DMS79 (cell line): ENCODE measurements at places on chromosomes 6 and 20.

DNA sequence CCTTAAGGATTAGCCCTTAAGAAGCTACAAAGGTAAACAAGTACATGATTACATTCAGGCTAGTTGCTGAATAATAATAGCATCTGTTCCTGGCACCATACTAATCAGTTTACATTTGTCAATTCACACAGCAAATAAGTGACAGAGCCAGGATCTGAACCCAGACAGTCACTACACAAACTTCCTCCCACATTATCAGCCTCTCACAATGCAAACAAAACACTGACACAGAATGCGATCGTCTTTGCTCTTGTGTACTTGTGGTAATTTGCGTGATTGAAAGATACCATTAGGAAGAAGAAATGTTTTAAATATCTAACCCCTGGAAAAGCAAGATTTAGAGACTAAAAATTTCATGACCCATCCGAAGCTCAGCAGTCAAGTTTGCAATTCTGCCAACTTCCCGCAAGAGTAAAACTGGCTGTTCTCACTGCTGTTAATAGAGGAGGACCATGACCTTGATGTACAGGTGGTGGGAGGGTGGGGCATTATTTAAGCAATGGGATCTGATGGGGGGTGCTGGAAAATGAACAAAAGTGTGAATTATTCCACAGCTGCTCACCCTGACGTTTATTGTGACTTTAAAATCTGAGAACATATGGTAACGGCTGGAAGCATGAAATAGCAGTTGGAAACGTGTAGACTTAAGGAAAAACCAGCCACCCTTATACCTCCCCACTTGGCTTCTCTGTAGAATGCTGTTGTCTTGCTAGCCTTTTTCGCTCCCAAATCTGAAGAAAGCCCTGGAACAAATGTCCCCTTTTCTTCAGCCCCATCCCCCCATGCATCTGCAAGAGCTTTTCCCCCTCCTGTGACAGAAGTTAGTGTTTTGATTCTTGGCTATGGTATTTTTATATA is 95.3 kb upstream of the ARMC2 start:
- no peak for DNase-seq

- no peak for DNase-seq
Measured at GRCh38 chr20:61135968-61136367, 116.1 kb upstream of the CDH4 start.

DNA sequence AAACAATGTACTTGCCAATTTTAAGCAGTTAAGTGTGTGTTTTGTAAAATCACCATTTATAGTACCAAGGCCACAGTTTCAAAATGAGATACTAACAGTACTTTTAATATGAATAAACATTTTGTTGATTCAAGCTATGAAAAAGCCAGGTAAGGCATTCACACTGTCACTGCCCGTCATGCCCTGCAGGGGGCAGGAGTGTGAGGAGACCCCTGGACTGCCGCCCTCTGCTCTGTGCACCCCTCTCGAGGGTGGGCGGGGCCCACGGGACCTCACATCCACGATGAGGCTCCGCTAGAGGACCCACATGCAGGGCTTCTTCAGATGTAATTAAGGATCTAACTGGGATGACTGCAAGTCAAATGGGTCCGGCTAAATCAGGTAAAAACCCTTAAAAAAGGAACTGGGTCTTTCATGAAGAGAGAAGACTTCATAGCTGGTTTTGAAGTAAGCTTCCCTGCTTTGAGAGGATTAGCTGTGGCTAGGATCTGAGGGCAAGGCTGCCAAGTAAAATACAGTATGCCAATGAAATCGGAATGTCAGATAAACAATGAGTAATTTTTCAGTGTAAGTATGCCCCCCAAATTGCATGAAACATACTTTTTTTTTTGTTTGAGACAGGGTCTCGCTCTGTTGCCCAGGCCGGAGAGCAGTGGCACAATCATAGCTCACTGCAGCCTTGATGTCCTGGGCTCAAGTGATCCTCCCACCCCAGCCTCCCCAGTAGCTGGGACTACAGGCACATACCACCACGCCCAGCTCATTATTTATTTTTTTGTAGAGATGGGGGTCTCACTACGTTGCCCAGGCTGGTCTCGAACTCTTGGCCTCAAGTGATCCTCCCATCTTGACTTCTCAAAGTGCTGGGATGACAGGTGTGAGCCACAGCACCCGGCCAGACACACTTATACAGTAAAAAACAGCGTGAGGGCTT is 18.7 kb downstream of the DIDO1 start:
- DNase-seq: no peak

- DNase-seq: no peak
Measured at GRCh38 chr6:53924277-53924676, 129.5 kb downstream of the LRRC1 start.

- DNase-seq: no peak
Measured at GRCh38 chr6:74557236-74557635, 648.6 kb downstream of the COL12A1 start.

- DNase-seq: no peak
Measured at GRCh38 chr6:49233483-49233882, 229.6 kb downstream of the MMUT start.

DNA sequence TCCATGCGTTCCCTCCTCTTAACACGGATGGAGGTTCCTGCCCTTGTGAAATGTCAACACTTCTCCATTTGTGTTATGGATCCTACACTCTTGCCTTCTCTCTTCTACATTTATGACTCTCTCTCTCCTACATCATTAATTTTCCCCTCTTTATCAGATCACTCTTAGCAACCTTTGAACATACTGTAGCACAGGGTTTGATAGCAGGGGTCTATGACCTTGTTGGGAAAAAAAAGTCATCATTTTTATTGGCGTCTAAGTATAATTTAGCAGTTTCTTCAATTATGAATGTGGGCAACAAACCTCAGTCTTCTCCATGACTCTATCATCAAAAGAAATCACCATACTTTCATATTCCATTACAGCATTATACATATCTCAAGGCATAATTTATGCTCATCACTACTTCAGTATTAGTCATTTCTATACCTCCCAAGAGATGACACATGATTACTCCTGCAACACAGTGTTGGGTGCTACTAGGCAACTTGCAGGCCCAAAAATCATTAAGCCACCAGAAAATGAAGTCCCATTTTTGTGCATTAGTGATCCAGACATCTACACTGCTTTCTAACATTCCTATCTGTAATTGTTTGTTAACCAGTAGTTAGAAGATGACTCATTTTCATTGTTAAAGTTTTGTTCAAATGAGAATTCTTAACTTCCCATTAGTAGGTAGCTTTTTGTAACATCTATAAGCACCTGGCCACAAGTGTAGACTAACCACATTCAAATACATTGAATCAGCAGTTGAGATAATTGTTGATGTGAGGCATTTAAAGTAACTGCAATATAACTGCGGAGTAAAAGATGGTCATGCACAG is 9.5 kb downstream of the CYP39A1 start:
- no peak for DNase-seq

GRCh38 chr6:90940812-90941481 is 354.1 kb upstream of the MAP3K7 start:
- no peak for DNase-seq

- peak; percentile 7 for DNase-seq
Measured at GRCh38 chr6:27280064-27280539, 32.0 kb downstream of the POM121L2 start.

- DNase-seq: no peak
Measured at GRCh38 chr6:74741646-74742045, 464.2 kb downstream of the COL12A1 start.

GRCh38 chr20:49478754-49479689 is 3.4 kb downstream of the KCNB1 start:
- no peak for DNase-seq

DNA sequence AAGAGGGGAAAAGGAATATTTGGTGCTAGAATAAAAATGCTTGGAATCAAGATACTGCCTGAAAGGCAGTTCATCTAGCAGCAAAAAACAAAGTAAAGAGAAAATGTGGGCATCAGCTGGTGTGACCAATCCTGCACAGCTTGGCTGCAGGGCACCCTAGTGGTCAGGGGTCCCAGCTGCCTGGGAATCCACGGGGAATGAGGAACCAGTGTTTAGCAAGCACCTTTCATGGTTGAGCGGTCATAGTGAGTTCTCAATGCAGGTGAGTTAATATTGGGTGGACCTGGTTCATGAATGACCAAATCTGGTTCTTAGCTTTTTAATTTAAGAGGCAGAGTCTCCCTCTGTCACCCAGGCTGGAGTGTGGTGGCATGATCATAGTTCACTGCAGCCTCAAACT is 53.3 kb downstream of the CAP2 start:
- DNase-seq: no peak

- DNase-seq: no peak
Measured at GRCh38 chr20:46128310-46129151, 10.4 kb downstream of the CD40 start.

DNA sequence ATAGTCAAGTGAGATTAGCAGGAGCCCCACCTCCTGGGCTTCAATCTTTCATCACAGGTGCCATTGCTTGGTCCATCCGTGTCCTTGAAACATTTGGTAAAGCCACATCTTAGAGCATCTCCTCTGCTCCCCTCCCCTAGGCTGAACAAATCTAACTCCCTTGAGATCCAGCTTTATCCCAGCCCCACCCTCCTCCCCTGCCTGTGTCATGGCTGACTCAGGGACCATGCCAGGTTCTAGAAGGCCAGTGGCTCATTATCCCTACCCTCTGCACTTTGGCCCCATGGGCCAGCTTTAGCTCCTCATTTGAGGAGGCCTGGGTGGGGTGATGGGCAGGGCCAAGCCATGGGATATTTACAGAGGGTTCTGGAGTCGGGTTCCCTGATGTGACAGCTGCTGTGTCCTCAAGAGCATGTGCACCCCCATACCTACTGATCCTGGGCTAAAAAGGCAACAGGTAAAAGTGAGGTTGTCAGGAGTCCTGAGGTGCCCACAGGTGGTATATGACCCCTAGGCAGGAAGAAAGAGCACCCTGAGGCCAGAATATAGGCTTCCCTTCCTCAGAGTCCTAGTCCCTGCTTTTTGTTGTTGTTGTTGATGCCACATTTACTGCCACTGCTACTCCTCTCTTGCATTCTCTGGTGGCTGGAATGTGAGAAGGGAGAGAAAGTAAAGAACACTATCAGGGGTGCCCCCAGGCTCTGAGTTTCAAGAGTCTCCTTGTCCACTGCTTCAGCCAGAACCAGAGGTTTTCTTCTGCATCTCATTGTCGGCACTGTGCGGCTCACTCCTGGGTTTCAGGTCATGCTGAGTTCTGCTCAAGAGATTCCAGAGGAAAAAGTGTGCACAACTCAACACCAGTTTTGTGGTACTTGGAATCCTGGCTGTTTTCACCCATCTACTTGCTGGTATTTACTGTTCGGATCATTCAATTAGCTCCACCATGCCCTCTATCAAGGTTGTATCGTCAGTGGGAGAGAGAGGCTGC is 228.4 kb downstream of the LRFN2 start:
- DNase-seq: no peak

GRCh38 chr6:30837870-30838269 is 46.4 kb upstream of the DDR1 start:
- no peak for DNase-seq

DNA sequence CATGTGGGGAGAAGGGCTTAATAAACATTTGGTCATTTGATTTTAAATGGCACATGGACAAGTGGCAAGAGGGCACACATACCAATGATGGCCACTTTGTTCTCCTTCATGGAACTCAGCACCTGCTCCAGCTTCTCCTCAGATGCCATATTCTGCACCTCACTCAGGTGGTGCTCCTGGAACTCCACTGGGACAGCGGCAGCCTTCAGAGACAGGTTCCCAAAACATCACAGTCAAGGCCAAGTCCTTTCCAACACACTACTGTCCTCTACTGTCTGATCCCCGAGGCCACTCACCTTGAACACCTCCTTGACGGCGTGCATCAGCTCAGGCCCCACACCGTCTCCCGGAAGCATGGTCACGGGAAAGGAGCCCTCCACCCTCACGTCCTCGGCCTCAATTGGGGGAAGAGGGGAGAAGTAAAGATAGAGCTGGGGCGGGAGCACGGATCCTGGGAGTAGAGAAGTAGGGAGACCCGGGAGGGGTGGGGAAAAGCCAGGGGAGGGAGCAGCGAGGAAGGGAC is 591 bp downstream of the IDH3B start:
- DNase-seq: no peak

DNA sequence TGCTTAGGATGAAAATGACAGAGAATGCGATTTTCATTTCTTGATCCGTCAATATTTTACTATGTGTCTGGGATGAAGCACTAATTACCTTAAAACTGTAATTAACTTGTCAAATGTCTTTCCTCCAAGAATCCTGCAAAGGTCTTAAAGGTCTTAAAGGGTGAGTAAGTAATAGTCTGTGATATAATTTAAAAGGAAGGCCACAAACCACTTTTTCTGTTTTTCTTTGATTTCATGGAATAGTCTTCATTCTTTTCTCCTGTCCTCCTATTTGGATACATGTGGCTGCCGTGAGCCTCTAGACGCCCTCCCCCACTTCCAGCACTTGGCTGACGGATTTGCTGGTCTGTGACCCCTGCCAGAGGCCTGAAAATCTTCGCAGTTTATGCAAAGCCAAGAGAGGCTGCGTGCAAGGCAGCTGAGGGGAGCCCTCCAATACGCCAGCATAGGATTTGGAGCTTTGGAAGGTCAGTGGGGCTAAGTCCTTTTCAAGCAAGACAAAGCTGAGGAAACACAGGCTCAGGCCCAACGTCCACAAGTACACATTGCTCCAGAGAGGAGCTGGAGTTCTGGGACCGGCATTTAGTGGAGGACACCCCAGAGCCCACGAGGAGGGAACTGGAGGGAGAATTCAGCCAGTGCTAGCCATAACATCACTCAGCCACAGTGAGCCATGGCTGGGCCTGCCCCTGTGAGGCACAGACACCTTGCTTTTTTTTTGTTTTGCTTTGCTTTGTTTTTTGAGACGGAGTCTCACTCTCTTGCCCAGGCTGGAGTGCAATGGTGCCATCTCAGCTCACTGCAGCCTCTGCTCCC is 382.6 kb downstream of the SMOC2 start:
- no peak for DNase-seq

DNA sequence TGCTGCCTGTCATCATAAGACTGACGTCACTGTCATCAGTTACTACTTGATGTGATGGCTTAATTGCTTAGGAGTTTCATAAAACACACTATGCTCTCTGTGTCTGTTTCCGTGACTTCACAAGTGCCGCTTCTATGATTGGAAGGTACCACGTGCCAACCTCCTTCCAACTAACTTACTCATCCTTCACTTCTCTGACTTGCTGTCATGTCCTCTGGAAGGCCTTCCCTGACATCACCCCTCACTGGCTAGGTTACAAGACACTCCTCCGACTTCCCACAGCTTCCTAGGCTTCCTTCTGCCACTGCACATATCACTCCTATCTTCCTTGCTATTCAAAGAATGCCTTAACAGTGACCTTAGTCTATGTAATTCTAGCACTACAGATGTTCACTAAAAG is 20.4 kb downstream of the SERINC3 start:
- no peak for DNase-seq

DNA sequence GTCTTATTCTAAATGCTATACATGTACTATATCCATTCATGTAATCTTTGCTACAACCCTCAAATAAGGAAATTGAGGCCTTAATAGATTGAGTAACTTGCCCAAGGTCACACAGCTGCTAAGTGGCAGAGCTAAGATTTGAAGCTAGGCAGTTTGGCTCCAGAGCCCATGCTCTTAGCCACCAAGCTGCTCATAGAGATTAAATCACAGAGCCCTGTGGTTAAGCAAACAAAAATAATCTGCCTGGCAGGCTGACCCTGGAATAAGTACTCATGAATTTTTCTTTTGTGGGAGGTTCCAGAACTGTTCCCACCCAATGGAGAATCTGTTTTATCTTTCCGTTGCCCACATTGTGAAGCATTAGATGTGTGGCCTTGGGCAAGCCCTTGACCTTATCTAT is 7.4 kb downstream of the AAR2 start:
- DNase-seq: no peak

GRCh38 chr6:21987501-21987957 is 309.3 kb downstream of the PRL start:
- no peak for DNase-seq

- no peak for DNase-seq
Measured at GRCh38 chr6:37218061-37218460, 39.5 kb upstream of the TBC1D22B start.

- no peak for DNase-seq
Measured at GRCh38 chr6:42618105-42618504, 54.3 kb downstream of the UBR2 start.
